SK-N-SH (cell line): ENCODE measurements at places on chromosomes 12 and 14.

DNA sequence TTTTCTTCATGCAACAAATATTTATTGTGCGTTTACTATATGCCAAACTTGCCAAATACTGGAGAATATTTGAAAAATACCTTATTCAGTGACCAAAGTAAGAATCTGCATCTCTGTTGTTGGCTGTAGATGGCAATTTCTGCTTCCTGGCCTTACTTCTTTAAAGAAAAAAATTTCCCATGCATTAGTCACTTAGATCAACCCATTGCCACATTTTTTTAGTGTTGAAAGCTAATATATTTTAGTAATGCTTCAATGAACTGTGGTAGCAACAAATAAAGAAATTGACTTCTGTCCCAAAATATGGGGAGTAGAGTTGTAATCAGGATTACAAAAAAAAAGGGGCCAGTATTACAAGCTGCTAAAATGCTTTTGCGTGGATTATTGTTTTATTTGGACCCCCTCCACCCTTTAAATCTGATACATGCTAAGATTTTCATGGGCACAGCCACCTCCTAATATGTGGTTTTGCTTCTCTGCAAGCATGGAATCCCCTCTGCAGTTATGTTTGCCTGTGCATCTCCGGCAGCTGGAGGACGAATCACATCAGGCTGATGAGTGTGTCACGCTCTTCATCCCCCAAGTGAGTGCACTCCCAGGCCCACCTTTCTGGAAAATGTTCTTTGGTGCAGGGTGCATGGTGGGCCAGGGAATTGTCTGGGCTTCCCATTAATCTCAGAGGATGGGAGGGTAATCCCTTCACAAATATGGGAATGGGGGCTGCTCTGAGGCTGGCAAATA is 38.1 kb upstream of the PTCSC3 start:
- no peak for DNase-seq

GRCh38 chr12:48934312-48934706 is 9.0 kb upstream of the FKBP11 start:
- peak; percentile 33 for DNase-seq

DNA sequence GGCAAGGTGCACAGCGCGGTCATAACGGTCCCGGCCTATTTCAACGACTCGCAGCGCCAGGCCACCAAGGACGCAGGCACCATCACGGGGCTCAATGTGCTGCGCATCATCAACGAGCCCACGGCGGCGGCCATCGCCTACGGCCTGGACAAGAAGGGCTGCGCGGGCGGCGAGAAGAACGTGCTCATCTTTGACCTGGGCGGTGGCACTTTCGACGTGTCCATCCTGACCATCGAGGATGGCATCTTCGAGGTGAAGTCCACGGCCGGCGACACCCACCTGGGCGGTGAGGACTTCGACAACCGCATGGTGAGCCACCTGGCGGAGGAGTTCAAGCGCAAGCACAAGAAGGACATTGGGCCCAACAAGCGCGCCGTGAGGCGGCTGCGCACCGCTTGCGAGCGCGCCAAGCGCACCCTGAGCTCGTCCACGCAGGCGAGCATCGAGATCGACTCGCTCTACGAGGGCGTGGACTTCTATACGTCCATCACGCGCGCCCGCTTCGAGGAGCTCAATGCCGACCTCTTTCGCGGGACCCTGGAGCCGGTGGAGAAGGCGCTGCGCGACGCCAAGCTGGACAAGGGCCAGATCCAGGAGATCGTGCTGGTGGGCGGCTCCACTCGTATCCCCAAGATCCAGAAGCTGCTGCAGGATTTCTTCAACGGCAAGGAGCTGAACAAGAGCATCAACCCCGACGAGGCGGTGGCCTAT is 875 bp downstream of the HSPA2 start:
- no peak for DNase-seq

GRCh38 chr14:73750531-73750901 is 36.3 kb upstream of the PNMA1 start:
- DNase-seq: no peak

GRCh38 chr12:22447223-22447622 is 97.1 kb downstream of the C2CD5 start:
- peak; percentile 1 for DNase-seq

DNA sequence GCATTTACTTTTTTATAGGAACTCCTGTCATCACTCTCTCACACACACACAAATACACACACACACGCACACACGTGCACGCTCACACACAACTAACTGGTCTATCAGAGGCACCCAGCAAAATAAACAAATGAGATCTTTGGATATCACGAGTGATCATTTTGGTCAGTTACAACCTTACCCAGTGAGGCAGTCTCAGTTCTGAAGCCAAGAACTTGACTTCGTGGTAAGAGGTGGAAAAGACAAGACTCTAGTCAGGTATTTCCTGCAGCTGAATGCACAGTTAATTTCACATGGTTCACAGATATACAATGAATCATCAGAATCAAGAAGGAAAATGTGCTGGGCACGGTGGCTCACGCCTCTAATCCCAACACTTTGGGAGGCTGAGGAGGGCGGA is 39.4 kb downstream of the ATF7 start:
- DNase-seq: no peak

DNA sequence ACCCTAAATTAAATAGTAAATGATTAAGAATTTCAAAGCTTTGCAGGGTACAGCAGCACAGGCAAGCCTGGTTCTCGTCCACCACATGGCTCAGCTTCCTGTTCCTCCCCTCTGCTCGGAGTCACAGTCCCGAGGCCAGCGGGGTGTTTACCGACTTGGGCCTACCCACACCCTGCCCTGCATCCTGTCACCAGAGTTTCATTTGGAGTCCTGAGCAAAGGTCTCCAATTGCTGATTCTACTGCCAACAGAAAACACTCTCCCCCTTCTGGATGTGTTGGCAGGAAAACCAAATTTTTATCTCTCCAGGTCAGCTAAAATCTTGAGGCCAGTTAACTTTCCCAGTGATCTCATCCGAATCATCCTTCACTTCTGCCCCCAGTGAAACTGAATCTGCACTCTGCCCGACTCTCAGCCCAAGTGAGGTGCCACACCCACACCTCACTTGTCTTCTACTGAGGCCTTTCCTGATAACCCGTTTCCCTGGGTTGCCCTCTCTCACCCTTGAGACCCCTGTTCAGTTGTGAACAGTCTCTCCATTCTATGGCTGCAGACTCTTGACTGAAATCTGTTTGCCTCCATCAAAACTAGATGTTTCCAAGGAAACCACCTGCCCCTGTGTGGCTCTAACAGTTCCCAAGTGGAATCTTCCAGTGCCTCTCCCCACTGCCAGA is 71.2 kb downstream of the VCPKMT start:
- DNase-seq: peak; percentile 32

GRCh38 chr14:103686831-103687485 is 28.3 kb downstream of the XRCC3 start:
- DNase-seq: no peak

DNA sequence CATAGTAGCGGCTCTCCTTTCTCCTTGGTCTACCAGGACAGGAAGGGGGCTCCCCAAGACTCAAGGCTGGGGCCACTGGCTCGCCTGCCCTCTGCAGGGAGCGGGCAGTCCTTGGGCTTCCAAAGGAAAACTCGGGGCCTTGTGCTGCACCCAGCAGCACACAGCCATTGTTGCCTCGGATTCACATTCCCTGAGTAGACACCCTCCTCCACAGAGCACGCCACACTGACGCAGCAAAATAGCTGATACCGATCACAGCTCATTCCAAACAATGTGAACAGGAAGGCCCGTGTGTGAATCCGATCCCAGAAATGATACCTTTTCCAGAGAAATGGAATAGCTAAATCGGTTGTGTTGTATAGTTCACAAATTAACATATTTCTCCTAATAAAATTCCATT is 65.1 kb upstream of the DYNC1H1 start:
- DNase-seq: no peak

DNA sequence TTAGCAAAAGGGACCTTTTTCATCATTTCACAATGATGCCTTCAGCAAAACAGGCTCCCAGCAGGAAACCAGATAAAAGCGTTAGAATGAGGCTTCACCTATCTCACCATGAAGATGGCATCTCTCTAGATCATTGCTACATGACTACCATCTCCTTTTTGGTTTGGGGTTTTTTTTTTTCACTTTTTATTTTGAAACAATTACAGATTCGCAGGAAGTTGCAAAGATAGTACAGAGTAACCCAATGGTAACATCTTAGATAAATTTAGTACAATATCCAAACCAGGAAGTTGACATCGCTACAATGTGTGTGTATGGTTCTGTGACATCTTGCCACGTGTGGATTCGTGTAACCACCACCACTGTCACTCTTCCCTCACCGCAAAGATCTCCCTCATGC is 22.3 kb upstream of the PWP1 start:
- no peak for DNase-seq

GRCh38 chr14:103442288-103442687 is 57.1 kb downstream of the MARK3 start:
- no peak for DNase-seq

DNA sequence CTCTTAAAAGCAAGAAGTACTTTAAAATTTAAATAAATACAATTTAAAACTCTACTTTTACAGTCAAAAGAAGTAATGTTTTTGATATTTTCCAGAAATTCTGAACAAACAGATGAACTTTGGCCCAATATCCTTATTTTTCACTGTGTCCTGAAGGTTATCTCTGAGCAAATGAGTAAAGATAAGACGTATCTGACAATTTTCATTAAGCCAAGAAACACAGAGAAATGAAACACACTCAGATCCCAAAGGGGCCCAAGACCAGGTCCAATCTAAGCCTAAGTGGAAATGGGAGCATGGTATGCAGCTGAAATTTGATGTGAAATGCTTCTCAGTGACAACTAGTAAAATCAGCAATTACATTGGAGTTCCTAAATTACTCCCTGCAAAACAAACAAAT is 105.6 kb upstream of the COCH start:
- DNase-seq: no peak

DNA sequence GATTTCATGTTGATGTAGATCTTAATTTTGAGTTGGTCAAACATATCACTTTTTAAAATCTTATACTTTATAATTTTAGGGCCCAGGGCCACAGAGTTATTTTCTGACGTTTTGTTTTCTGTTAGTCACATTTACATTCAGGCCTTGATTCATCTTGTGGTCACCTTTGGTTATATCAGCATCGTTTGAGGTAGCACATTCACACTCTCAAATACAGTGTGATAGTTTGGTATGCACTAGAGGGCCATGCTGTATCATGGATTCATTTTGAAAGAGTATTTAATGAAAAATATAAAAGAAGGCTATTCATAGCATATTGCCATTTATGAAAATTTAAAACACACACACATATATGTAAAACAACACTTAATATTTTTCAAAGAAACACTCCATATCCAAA is 274.6 kb downstream of the RAD51B start:
- DNase-seq: no peak

DNA sequence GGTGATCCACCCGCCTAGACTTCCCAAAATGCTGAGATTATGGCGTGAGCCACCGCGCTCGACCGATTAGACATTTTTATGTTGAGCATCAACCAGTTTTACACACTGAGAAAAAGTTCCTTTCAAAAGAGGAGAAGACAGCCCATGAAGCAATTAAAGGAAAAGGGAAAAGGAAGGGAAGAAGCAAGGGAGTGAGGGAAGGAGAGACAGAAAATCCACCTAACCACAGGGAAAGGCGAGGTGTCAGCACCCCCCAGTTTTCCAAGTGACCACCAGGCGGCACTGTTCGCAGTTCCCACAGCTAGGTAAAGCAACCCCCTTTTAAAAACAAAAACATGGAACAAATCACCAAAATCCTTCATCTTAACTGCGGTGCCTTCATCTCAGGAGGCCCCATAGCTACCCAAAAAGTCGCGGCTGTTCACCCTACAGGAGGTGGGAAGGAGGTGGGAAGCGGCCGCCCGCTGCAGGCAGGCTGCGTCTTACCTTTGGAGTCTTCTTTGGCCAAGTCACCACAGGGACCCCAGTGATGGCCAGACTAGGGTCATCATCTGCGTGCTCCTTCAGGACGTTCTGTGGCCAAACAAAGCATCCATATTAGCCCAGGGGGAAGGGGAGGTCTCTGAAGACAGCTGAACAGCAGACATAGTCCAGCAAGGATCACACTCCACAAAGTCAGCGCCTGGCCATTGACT is 86.6 kb downstream of the KDM2B start:
- DNase-seq: peak; percentile 73

GRCh38 chr12:25155022-25155576 is 39.9 kb downstream of the DNAI7 start:
- DNase-seq: peak; percentile 35

- DNase-seq: no peak
Measured at GRCh38 chr12:38056701-38057689, 259.6 kb upstream of the ALG10B start.

DNA sequence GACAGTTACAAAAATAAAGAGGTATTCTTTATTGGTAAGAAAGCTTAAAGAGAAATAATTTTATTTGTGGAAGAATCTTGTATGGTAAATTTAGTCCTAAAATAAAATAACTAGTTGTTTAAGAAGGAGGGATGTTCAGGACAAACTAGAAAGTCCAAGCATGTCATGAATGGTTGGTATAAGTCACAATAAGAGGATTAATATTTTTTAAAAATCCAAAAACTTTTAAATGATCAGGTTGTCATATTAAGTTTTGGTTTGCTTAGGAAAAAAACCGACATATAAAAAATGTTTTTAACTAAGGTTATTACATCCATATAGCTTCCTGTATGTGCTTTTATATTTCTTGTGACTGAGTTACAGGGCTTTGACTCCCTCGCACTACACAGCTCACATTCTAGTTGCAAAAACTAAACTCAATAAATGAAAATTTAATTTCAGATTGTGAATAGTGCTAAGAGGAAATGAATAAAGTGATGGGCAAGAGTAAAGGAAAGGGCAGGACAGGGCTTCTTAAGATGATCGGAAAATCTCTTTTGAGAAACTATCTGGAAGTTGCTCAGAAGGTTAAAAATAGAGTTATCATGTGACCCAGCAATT is 80.7 kb upstream of the METAP2 start:
- no peak for DNase-seq

DNA sequence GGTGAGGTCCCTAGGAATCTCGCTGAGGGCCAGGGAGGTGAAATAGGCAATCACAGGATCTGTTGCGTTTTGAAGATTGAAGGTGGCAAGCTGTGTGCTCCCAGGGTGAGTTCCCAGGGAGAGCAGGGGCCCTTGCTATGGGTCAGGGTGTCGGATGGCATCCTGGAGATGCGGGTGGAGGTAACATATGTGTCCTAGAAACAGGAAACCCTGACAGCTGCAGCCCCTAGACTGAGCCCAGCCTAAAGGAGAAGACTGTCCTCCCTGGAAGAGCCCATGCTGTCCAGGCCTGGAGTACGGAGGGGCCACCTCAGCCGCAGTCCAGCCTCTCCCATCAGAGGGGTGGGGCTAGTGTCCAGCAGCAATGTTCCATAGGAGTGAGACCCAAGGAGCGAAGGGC is 194.2 kb downstream of the NTF3 start:
- DNase-seq: no peak

DNA sequence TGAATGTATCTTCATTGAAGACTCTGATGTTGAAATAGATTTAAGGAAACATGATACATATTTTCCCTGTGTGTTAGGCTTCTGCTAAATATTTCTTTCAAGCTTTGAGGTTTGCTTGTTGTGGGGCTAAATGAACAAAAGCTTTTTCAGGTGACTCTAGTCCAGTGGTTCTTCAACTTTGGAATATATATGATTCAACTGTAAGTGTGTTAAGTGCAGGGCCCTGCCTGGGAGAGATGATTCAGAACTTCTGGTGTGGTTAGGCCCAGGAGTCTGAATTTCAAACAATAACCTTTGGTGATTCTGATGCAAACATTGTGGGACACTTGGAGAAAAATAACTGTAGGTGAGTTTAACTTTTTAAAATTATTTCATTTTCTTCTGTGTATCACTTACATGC is 93.0 kb downstream of the TRHDE start:
- DNase-seq: no peak

GRCh38 chr12:48750215-48750614 is 33.7 kb upstream of the CCNT1 start:
- no peak for DNase-seq

- DNase-seq: no peak
Measured at GRCh38 chr12:94684416-94685142, 34.2 kb upstream of the TMCC3 start.
